CD4-positive, alpha-beta T cell treated with Interferon alpha-2 for 1 hour (primary cell): ENCODE measurements at places on chromosomes 16 and 17.
A peak's percentile ranks its signal among the peaks of the same experiment; 100 is the strongest.

GRCh38 chr17:7745748-7746470 lies 28.4 kb downstream of the DNAH2 start:
- no peak for DNase-seq

DNA sequence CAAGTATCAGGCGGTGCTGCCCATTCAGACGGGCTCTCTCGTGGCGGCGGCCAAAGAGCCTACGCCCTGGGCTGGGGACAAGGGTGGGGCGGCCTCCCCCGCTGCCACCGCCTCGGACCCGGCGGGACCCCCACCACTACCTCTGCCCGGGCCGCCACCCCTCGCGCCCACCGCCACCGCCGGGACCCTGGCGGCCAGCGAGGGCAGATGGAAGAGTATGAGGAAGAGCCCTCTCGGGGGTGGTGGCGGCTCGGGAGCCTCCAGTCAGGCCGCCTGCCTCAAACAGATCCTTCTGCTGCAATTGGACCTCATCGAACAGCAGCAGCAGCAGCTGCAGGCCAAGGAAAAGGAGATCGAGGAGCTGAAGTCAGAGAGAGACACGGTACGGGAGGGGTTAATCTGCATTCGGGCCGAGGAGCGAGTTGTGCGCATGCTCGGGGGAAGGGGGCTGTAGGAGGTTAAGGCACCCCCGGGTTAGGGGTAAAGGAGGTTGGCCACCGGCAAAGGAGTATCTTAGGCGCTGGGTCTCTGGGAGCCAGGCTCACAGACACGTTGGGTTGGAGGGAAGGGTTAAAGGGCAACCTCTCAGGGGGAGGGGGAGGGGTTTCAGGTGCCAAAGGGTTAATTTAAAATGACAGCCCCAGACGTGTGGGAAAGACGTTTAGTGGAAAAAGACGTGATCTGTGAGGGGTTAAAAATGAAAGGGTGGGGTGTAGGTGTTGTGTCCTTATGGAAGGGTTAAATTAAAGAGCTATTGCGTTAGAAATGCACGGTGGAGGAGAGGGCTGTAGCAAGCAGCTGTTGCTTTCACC lies 1.4 kb downstream of the MSL1 start:
- DNase-seq = peak; percentile 66

DNA sequence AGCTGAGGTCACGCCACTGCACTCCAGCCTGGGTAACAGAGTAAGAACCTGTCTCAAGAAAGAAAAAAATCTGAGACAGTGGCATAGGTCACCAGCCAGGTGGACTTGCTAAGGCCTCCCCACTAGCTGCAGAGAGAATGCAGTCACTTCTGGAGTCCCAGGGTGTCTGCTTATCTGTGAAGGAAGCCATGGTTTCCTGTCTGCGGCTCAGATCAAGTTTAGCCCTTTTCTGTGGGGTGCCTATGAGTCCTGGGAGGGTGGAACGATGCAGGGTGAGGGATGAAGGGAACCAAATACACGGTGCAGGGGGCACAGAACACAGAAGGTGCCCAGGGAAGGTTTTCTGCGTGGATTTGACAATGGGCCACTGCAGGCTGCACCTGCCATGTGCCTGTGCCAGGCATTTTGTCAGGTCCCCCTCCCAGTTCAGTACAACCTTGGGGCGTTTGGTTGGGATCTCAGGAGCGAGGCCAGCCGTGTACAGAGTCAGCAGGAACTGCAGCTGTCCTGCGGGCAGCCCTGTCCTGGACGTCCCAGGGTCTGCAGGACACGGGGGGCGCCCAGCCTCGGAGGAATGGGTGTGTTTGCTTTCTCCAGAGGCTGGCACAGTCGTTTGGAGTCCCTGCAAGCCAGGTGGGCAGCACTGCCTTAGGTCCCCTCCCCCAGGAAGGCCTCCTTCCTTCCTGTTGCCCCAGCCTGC lies 41.8 kb downstream of the RAB11FIP4 start:
- peak; percentile 59 for DNase-seq

DNA sequence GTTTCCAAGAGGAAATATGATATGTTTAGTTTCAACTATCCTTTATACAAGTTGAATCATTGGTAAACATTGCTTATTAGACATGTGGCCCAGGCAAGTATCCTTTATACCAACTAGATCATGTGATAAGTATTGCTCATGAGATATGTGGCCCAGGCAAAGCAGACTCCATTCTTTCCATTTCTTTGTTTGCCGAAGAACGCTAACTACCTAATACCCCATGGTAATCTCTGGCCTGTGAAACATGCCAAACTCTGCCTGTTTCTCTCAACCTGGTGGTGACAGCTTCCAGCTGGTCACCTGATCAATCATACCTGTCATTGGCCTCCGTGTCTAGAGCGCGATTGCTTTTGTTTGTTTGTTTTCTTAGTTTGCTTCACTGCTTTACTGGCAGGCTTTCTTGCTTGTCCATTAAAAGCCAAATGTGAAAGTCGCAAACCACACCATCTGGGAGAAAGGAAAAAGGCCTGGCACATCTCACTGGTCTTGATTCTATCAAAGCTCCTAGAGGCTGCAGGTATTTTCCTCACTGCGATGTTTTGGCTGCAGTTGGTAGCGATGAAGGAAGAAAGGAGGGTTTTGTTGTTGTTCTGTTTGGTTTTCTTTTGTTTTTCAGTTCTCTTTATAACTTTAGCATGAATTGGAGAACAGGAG lies 686.2 kb downstream of the KCNJ2 start:
- no peak for DNase-seq

DNA sequence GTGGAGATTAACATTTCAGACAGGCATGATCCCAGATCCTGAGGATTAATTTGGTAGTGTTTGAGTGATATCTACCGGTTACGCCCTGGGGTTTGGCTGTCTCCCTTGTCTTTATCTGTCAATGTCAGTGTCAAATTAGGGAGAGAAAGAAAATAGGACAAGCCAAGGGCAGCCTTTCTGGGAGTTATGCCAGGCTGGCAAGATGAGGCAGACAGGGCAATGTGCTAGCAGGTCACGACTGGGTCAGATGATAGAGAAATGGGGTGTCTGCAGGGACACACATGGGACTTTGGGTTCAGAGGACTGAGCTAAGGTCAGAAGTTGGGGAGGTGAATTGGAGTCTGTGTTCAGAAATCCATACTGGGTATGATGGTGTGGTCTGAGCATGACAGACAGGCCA lies 27.4 kb upstream of the LYRM9 start:
- DNase-seq = no peak
